ENCODE measurements at places on chromosomes 2 and 18.
A peak's percentile ranks its signal among the peaks of the same experiment; 100 is the strongest.

GRCh38 chr2:156397229-156397628 lies 39.0 kb upstream of the GPD2 start:
- no peak for DNase-seq

DNA sequence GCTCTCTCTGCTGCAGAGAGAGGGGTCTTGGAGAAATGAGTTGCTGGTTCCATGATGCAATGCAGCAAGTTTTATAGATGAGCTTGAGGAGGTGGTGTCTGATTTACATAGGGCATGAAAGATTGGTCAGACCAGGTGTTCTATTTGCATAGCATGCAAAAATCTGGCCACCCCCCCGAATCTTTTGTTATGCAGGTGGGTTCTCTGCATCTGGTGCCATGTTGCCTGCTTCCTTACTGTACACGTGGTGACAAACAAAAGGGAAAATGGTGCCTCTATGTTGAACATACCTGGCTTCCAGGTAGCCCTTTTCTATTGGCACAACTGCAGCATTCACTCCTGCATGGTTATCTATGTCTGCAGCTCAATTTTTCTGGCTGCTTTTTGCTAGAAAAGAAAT lies 169.4 kb downstream of the GALNT1 start:
- peak; percentile 97 for DNase-seq

DNA sequence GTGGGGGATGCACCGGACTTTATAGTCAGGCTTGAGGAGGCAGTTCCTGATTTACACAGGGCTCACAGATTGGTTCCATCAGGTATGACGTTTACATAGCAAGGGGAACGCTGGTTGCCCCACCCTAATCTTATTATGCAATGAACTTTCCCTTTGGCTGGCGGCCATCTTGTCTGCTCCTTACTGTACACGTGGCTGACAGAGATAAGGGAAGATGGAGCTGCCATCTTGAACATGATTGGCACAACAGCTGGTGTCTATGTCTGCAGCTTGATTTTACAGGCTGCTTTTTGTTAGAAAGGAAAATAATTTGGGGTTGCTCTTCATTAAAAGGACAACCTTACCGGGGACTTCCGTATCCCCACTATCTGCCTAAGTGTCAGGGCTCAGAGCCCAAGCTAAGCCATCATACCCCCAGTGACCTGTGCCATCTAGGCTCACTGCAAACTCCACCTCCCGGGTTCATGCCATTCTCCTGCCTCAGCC lies 33.5 kb upstream of the ATG16L1 start:
- DNase-seq: no peak

- DNase-seq: no peak
Observed at GRCh38 chr2:16264931-16265540, 324.7 kb downstream of the MYCN start.

DNA sequence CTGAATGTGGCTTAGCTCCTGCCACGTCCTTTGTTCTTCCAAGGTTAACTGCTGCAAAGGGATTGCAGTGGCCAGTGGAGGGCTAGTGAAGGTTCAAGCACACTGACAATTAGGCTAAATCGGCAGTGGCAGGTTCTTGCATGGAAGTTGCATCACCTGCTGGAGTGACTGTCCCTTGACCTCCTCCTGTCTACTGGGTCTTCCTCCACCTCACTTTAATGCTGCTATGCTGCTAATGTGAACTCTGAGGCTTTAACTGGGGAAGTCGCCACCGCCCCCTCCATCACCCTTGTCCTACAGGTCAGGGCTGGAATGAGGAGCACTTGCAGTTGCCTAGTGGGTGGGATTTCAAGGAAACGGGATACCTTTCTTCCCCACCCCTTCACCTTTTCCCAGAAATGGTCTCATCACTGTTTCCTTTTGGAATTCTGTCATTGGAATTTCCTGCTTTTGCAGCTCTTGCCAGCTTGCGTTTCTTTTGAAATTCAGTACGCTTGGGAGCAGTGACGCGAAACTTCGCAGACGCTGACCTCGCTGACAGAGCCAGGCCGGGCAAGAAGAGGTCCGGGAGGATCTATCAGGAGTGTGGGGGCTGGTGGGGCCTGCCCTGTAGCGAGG lies 150.3 kb downstream of the SH3RF3 start:
- DNase-seq: no peak

- no peak for DNase-seq
Observed at GRCh38 chr2:176702131-176702530, 432.9 kb downstream of the MTX2 start.

GRCh38 chr2:43898838-43899346 lies 60.1 kb downstream of the ABCG8 start:
- DNase-seq: peak; percentile 36

GRCh38 chr2:222264791-222265320 lies 33.9 kb downstream of the PAX3 start:
- no peak for DNase-seq
